ENCODE measurements at places on chromosomes 4 and X.

- DNase-seq: no peak
Observed at GRCh38 chr4:3371033-3372001, 70.5 kb upstream of the HGFAC start.

- no peak for DNase-seq
Observed at GRCh38 chr4:74982546-74983252, 49.8 kb downstream of the PARM1 start.

DNA sequence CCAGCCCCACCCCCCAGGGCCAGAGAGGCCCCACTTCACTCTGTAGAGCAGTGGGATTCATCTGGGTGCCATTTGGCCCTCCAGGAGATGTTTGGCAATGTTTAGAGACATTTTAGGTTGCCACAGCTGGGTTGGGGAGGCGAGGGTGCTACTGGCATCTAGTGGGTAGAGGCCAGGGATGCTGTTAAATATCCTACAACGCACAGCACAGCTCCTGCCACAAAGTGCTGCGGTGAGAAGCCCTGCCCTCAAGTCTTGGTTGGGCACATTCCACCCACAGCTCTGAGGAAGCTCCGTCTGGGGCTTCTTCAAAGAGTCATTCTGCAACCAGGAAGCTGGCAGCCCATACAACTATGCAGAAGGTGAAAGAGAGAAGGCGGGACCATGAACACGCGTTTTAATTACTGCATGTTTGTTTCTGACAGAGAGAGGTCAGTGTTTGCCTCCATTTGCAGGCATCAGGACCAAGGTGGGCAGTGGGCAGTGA lies 48.1 kb upstream of the FAM9C start:
- no peak for DNase-seq

- no peak for DNase-seq
Observed at GRCh38 chr4:77703666-77704065, 98.0 kb downstream of the CXCL13 start.

GRCh38 chr4:116953947-116954346 lies 131.4 kb downstream of the TRAM1L1 start:
- DNase-seq: no peak

Data from retinal pigment epithelial cell (primary cell).